Activated CD4-positive, alpha-beta T cell treated with anti-CD3 and anti-CD28 coated beads, Interleukin-2, amount 50 U/mL, for 48 hours (primary cell): ENCODE measurements at places on chromosomes 11 and 22.
A peak's percentile ranks its signal among the peaks of the same experiment; 100 is the strongest.

GRCh38 chr11:68837583-68838571 lies 3.8 kb downstream of the CPT1A start:
- DNase-seq: no peak

- no peak for DNase-seq
Observed at GRCh38 chr11:70247042-70247709, 23.3 kb upstream of the PPFIA1 start.

- no peak for DNase-seq
Observed at GRCh38 chr11:115321605-115322289, 182.5 kb downstream of the CADM1 start.

DNA sequence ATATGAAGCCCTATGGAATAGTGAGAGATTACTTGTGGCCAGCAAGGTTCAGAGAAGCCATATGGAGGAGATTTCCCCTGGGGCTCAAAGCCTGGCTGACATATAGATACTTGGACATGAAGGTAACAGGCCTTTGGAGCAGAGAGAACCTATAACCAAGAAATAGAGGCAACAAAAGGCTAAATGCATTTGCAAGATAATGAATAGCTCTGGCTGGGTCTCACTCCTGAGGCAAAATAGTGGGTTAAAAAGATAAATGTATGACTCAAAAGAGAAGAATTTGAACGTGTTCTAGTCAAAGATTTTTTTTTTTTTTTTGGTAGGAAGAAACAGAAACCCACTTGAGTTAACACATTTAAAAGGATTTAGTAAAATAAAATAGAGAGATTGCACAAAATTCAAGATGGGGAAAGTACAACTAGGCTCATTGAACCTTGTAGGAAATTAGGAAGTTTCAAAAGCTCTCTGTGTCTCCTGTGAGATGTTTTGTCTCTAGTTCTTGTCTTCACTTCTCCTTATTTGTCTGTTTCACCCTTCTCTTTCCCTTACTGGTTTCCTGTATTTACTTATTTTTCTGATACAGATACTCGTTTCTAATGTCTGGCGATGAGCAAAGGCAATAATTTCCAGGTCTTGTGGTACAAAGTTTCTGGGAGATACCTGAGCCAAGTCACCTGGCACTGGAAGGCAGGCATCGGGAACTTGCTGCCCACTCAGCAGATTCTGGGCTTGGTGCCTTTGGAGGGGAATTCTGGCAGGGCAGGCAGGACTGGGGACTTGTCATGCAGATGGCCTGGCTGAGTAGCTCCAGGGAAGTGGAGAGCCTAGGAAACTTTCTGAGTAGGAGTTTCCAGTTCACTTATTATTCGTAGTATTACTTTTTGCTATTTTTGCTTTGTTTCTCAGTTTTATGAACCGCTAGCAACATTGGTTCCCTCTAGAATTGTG lies 49.2 kb upstream of the SESN3 start:
- DNase-seq: no peak

DNA sequence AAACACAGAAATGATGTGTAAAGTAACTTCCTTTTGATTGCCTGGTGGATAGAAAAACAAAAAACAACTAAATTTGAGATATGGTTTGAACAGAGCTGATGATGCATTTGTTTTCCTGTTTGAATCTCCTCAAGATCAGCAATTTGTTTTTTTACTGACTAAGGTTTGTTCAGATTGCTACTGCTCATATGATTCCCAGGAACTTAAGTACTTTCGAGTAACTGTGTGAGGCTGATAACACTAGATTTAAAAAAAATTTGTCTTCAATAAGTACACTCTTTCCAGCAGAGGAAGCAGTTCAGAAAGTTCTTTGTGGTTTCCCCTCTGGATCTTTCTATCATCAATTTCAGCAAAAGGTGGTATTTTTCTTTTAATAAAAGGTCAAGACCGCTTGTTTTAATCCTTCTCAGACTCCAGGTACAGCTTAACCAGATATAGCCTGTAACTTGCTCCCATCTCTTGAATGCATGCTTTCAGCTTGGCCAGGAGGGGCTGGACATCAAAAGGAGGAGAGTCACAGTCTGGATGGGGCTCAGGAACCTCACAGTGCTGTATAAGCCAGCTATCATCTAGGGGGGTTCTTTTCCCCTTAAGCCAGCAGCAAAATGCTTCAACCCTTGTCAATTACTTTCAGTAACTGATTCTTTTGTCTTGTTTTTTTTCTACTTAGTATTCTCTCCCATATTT lies 12.3 kb upstream of the MS4A6E start:
- DNase-seq: no peak

- no peak for DNase-seq
Observed at GRCh38 chr11:723120-723883, 17.3 kb downstream of the EPS8L2 start.

- no peak for DNase-seq
Observed at GRCh38 chr11:102429226-102429625, 23.3 kb downstream of the TMEM123 start.

DNA sequence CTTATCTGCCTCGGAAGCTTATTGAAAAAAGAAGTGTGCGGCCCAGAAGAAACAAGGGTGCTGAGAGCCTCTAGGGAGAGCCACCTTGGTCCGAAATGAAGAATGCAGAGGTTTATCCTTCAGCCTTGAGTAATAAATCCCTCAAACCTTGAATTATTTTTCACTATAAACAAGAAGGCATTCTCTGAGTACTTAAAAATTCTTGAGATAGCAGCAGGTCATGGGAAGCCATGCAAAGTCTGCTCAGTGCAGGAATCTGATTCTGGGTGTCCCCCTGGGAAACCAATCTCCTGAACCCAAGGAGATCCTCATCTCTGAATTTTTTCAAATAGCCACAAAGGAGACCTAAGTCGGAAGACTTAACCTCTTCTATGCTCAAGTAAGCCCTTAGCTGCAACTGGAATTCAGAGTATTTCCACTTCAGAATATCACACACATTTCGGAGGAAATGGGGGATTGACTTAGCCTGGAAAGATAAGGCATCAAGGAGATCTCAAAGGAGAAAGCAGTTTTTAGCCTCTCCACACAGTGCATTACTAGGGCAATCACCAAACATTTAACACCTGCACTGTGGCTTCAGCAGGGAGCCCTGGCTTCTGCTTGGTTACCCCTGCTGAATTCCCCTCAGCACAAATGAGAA lies 365.0 kb downstream of the ETS1 start:
- no peak for DNase-seq

DNA sequence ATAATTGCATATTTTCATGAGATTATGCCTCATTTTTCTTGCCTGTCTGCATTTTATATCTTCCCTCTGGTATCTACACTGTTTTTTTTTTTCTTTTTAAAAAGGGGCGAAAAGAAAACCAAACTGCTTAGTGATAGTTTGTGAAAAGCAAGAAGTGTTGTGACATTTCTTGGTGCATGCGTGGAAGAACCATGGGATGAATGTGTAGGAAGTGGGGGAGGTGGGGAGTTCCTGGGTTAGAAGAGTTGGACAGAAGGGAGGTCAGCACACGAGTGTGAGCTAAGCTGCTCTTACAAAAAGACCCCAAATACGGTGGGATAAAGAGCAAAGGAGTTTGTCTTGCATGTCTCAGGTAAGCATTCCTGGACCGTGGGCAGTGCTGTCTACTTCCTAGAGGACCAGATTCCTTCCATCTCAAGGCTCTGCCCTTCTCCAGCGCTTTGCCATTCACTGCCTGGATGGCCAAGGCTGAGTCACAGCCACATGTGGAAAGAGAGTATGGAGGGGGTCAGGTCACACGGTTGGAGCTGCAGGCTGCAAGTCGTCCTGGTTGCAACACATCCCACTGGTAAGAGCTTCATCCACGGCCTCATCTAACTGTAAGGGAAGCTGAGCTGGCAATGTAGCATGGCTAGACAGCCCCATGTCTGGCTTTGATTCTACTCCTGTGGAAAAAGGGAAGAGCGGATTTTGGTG lies 300.6 kb downstream of the DDX10 start:
- no peak for DNase-seq

GRCh38 chr11:103970701-103971249 lies 65.7 kb upstream of the DDI1 start:
- no peak for DNase-seq

- peak; percentile 24 for DNase-seq
Observed at GRCh38 chr11:120013325-120014250, 124.3 kb downstream of the TRIM29 start.

DNA sequence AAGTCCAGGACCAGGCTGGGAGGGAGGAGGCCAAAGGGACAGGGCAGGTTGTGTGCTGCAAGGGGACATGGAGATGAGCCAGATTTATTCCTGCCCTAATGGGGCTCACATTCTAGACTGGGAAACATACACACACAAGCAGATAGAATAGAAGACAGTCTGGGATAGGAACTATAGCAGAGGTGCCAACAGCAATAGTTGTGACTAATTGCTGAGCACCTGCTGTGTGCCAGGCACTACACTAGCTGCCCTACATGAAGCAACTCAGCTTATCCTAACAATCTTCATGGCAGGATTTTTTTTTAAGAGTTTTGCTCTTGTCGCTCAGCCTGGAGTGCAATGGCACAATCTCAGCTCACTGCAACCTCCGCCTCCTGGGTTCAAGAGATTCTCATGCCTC lies 11.4 kb downstream of the MOGAT2 start:
- DNase-seq: no peak

DNA sequence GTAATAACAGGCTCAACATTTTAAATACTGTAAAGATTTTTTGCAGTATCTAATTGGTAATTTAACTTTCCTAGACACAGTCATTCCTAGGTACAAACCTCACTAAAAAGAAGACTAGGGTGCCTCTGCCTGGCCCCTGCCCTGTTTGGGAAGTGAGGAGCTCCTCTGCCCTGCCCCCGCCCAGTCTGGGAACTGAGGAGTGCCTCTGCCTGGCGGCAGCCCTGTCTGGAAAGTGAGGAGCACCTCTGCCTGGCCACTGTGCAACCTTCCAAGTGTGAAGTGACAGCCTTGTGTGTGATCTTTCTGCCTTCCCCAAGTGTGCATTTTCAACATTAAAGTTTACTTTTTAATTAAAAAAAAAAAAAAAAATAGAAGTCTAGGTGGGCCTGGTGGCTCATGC lies 4.2 kb downstream of the CHORDC1 start:
- peak; percentile 24 for DNase-seq

GRCh38 chr11:2270322-2271076 lies at the start of gene ASCL2:
Gene ASCL2, minus strand, starts transcription at chr11:2270588. Its CDS starts 256 bp downstream, at chr11:2270332.
- no peak for DNase-seq

DNA sequence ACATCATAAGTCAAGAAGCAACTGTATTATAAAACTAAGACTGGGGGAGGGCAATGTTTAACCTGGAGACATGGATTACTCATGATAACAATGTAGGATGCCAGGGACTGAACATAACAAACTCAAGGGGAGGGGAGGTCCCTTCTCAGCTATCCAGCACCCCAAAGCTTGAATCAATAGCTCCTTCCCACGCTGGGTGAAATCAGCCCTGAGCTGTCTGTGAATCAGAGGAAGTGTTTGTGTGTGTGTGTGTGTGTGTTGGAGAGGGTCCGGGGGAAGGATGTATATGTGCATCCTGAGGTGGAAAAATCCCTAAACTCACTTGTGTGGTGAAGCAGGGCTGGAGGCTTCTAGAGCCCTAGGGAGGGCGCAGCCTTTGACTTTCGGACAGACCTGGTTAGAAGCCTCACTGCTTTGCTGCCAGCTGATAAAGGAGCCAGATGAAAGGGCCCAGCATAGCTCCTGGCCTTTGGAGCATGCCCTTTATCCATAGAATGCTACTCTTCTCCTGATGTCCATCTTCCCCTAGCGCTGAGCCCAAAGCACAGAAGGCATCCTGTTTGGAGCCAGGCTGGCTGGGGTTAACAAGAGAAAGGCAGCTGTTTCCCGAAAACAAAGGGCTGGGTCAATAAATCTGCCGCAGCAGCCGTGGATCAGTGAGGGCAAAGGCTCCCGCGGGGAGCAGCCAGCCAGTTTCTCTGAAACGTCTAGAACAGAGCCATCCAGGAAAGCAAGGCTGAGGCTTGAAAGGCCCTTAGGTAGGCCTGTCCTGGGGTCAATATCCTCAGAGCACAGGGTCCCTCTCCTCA lies 35.8 kb downstream of the TNKS1BP1 start:
- no peak for DNase-seq

GRCh38 chr11:112841729-112842128 lies 119.5 kb upstream of the NCAM1 start:
- DNase-seq: no peak
